ENCODE measurements at places on chromosomes 5 and 9. TPM values are rescaled to one million over a fixed set of nuclear protein-coding genes. Genes with fewer than 3 reads are reported as not detected.

OR1L8 gene
- not detected for total RNA-seq

DNA sequence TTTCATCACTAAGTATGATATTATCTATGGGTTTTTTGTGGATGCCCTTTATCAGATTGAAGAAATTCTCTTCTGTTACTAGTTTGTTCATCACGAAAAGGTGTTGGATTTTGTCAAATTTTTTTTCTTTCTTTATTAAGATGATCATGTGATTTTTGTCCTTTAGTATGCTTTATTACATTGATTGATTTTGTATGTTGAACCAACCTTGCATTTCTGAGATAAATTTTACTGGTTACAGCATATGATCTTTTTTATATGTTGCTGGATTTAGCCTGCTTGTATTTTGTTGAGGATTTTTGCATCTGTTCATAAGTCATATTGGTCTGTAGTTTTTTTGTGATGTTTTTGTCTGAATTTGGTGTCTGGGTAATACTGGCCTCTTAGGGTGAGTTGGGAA lies 42.8 kb downstream of the RAD23B start:
- H3K36me3 ChIP-seq = peaks cover 46% of the 10 kb centered on the region
- no peak overlapping the region for H3K27ac ChIP-seq
- H3K4me1 ChIP-seq = no peaks in the 10 kb centered on the region
- no peaks in the 10 kb centered on the region for H3K27me3 ChIP-seq
- H3K4me3 ChIP-seq = no peak overlapping the region
- no peak for DNase-seq

- peaks cover 4% of the 10 kb centered on the region for H3K4me1 ChIP-seq
- H3K27ac ChIP-seq = no peak overlapping the region
- no peak overlapping the region for H3K4me3 ChIP-seq
- peaks cover 15% of the 10 kb centered on the region for H3K36me3 ChIP-seq
Observed at GRCh38 chr9:89616411-89616810, 11.6 kb downstream of the GADD45G start.

DNA sequence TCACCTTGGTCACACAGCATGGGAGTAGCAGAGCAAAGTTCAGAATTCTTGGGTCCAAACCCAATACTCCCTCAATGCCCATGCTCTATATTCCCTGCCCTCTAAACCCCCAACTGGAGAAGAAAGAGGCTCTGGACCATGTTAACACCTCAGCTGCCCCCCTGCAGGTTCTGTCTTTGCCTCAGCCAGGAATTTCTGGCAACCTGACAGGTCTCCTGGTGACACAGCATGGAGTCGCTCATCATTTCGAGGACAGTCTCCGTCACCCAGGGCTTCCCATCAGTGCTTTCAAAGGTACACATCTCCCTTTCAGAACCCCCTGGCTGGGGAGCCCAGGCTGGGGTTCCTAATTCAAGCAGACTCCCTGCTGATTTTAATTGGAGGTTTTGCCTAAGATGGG lies 189.5 kb downstream of the BRINP1 start:
- no peak overlapping the region for H3K27ac ChIP-seq
- peaks cover 2% of the 10 kb centered on the region for H3K36me3 ChIP-seq
- no peak for DNase-seq
- no peak overlapping the region for H3K4me3 ChIP-seq
- peaks cover 7% of the 10 kb centered on the region for H3K4me1 ChIP-seq

GRCh38 chr5:64625678-64626077 lies 64.6 kb upstream of the SHISAL2B start:
- H3K36me3 ChIP-seq = no peaks in the 10 kb centered on the region
- H3K27me3 ChIP-seq = no peaks in the 10 kb centered on the region
- H3K4me3 ChIP-seq = no peak overlapping the region
- no peaks in the 10 kb centered on the region for H3K4me1 ChIP-seq
- no peak overlapping the region for H3K27ac ChIP-seq

All from H9 (cell line).